ENCODE measurements at places on chromosomes 16 and 17.

DNA sequence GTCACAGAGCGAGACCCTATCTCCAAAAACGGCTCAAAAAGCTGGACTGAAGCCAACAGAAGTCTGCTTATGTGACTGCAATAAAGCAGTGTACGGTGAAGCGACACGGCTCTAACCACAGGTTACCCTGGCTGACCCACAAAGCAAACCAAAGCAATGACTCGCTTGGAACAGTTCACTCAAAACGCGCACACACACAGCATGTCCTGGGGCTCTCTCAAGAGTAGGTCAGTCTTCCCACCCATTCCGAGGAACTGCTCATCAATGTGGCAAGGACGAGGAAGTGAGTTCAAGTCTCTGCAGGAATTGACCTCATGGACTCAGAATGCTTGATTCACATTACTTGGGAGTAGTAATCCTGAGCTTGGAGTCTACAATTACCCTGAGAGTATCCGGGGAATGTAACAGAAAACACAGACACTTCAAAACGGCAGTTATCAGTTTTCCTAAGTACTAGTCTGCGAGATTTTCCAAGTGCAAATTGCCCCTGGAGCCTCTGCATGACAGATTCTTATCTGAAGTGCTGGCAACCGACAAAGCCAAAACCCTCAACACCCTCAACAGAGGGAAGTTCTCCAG, 25.4 kb downstream of the PELP1 start:
- no peak for DNase-seq

DNA sequence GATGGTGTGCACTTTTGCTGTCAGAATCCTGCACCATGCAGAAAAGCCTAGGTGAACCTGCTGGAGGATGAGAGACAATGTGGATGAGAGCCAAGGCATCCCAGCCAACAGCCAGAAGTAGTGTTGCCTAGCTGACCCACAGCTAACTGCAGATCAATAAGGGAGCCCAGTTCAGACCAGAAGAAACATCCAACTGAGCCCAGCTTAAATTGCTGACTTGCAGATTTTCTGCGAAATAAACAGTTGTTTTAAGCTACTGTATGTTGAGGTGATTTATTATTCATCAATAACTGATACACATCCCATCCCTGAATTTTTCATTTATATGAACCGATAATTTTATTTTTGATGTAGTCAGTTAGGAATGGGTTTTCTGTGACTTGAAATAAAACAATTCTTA, 39.2 kb upstream of the TOX3 start:
- no peak for DNase-seq

DNA sequence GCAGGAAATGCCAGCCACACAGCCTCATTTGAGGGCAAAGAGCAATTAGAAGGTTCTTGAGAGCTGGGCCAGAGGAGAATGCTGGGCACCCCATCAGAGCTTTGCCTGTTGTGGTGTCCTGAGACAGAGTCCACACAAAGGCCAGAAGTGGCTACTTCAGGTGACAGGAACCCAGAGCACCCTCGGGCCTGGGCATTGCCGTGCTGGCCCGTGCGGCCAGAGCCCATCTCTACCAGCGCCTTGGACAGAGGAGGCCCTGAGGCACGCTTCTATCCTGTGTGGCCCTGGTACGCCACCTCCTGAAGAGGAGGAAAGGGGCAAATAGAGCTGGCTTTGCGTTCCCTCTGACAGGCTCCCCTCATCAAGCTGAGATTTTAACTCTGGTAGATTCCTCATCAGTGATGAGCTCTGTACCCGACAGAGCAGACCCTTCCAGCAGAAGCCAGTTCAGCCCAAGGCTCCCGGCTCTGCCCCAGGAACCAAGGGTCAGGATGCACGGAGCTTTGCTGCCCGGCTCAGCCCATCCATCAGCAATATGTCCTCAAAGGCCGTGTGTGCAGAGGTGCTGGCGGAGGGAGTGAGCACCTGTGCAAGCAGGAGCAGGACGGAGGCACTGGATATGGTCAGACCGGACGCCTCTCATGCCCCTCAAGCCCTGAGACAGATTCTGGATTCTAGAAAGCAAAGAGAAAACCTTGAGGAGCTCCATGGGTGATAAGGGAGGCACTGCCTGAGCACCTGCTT, 3.4 kb upstream of the RASD1 start:
- DNase-seq, result no peak

DNA sequence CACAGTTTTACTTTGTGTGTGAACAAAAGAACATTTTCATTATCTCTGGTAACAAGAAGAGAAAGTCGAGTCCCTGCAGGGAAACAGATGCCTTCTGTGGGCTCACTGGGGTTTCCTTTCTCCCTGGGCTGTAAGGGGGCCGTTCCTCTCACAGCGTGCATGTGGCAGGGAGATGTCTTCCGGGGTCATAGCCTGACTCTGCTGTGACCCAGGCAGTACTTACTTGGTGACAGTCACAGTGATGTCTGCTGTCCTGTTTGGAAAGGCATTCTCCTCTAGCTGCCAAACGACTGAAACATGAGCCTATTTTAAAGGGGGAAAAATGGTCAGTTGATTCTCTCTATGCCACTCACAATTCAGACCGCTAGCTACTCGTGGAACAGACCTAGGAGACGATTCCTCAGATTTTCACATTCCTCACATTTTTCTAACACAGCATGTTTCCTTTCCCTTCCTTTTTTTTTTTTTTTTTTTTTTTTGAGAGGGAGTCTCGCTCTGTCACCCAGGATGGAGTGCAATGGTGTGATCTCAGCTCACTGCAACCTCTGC, 7.3 kb downstream of the HASPIN start:
- no peak for DNase-seq
